ENCODE measurements at places on chromosomes 12 and 14. TPM values are rescaled to one million over a fixed set of nuclear protein-coding genes. Genes with fewer than 3 reads are reported as not detected.

The MAGOHB gene
- total RNA-seq, result 21.4 TPM

The PGAM5 gene
- total RNA-seq, result 82.5 TPM

The KRT80 gene
- 11.1 TPM for total RNA-seq

The CCDC197 gene
- not detected for total RNA-seq

The ARHGEF25 gene
- total RNA-seq, result 8.1 TPM

The EIF2S3B gene
- total RNA-seq, result 1.5 TPM

The GALNT16 gene
- total RNA-seq, result 0.30 TPM

The SIX6 gene
- not detected for total RNA-seq

The WNT5B gene
- total RNA-seq, result 0.46 TPM

The C3AR1 gene
- total RNA-seq, result 0.15 TPM

The PIP4P1 gene
- 18.8 TPM for total RNA-seq

The FAM222A gene
- total RNA-seq, result 0.32 TPM

The CMTM5 gene
- total RNA-seq, result not detected

The MIP gene
- total RNA-seq, result not detected

The MGST1 gene
- 26.6 TPM for total RNA-seq

The JPH4 gene
- not detected for total RNA-seq

The CRIP1 gene
- total RNA-seq, result 2.4 TPM

The ACSS3 gene
- 0.30 TPM for total RNA-seq

The MYH6 gene
- not detected for total RNA-seq

The ESRRB gene
- total RNA-seq, result not detected

Measured in epithelial cell of umbilical artery (primary cell).